Stimulated activated CD4-positive, alpha-beta T cell treated with anti-CD3 and anti-CD28 coated beads, Interleukin-2, amount 100 ng/mL, for 4 hours (primary cell): ENCODE measurements at places on chromosomes 7 and 10.

DNA sequence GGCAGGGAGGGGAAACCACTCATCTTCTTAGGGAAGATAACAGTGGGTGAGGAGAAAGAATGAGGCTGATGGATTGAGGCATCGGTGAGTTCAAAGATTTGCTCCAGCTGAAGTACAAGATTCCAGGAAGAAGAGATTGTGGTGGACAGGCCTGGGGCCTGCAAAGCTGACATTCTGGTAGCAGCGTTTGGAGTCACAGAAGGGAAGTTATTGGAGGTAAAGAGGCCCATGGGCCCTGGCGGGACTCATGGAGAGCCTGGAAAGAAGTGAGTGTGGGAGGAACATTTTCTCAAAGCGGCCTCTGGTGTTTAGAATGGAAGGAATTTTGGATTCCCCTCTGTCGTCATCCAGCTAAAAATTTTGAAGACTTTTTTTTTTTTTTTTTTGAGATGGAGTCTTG is 160.0 kb upstream of the KLF6 start:
- no peak for DNase-seq

GRCh38 chr7:41655426-41655825 is 47.5 kb downstream of the INHBA start:
- DNase-seq = no peak

GRCh38 chr7:119175911-119176627 is 951.6 kb downstream of the ANKRD7 start:
- no peak for DNase-seq

GRCh38 chr7:56083150-56083785 is 9.5 kb downstream of the PHKG1 start:
- no peak for DNase-seq

DNA sequence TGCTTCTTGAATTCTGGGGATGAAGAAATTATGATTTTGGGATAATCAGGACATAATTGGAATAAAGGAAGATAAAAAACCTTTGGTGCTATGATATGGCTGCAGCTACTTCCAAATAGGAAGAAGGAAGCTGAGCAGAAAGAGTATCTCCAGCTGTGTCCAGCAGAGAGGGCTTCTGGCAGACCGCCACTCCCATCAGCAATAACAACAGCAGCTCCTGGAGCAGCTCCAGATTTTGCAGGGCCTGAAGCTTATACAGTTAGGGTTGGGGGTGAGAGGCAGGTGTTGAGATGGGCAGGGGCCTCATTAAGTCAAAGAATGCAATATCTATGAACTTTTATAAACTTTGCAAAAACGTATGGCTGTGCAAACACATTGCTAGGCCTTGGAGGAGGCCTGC is 62.3 kb downstream of the C10orf120 start:
- no peak for DNase-seq

GRCh38 chr10:75283671-75284470 is 48.1 kb upstream of the COMTD1 start:
- DNase-seq = no peak

DNA sequence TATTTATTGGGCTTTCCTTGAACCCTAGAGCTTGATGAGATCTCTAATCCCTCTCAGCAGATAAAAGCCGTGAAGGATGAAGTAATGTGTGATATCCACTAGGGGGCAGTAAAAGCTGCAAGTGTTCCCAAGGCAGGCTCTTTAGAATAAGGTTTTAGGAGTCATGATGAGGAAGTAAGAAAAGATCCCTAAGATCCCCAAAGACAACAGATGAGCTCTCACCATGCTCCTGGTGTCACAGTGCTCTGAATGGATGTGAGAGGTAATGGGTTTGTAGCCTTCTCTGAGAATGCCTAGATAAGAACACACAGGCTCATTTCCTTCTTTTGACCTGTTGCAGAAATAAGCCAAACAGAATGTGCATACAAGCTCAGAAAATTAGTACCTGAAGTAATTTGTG is 70.4 kb upstream of the ITPRID1 start:
- no peak for DNase-seq

- no peak for DNase-seq
Observed at GRCh38 chr10:73923935-73924598, 13.1 kb downstream of the PLAU start.
